ENCODE measurements at places on chromosomes 2 and 18. TPM values are rescaled to one million over a fixed set of nuclear protein-coding genes. Genes with fewer than 3 reads are reported as not detected.

ELOA2 gene
- total RNA-seq, result not detected

LBH gene
- 158 TPM for total RNA-seq

TWIST2 gene
- total RNA-seq, result 14.7 TPM

FRZB gene
- total RNA-seq, result 0.28 TPM

RUFY4 gene
- not detected for total RNA-seq

GPAT2 gene
- 0.28 TPM for total RNA-seq

ZNF397 gene
- 11.1 TPM for total RNA-seq

VWA3B gene
- not detected for total RNA-seq

GCC2 gene
- total RNA-seq, result 16.7 TPM

TGFA gene
- total RNA-seq, result not detected

WDR12 gene
- total RNA-seq, result 12.2 TPM

SFXN5 gene
- total RNA-seq, result 8.3 TPM

CHRND gene
- total RNA-seq, result not detected

NT5C1B gene
- not detected for total RNA-seq

STEAP3 gene
- total RNA-seq, result 18.9 TPM

DLX2 gene
- total RNA-seq, result not detected

MOGAT1 gene
- total RNA-seq, result not detected

FTCDNL1 gene
- total RNA-seq, result 0.18 TPM

ATG9A gene
- 35.1 TPM for total RNA-seq

ALK gene
- total RNA-seq, result not detected

MRO gene
- total RNA-seq, result not detected

SERPINB2 gene
- total RNA-seq, result 34.4 TPM

RNF125 gene
- total RNA-seq, result under 0.01 TPM

TMEM37 gene
- under 0.01 TPM for total RNA-seq

MAP4K4 gene
- total RNA-seq, result 130 TPM

HOXD13 gene
- not detected for total RNA-seq

PLCL1 gene
- 0.18 TPM for total RNA-seq

CROCC2 gene
- not detected for total RNA-seq

RTP5 gene
- not detected for total RNA-seq

KCNK3 gene
- under 0.01 TPM for total RNA-seq

IL1RN gene
- not detected for total RNA-seq

FSHR gene
- total RNA-seq, result not detected

IHH gene
- not detected for total RNA-seq

SERPINB4 gene
- total RNA-seq, result not detected

RNU2-63P gene
- total RNA-seq, result 174 TPM

COL4A4 gene
- total RNA-seq, result 0.28 TPM

DNAH6 gene
- total RNA-seq, result under 0.01 TPM

FOXD4L1 gene
- total RNA-seq, result not detected

KCNE4 gene
- total RNA-seq, result 8.3 TPM

IL1F10 gene
- not detected for total RNA-seq

SLC38A11 gene
- under 0.01 TPM for total RNA-seq

APOB gene
- total RNA-seq, result under 0.01 TPM

TSPYL6 gene
- not detected for total RNA-seq

AGXT gene
- not detected for total RNA-seq

FAM237A gene
- total RNA-seq, result not detected
